Fibroblast of the aortic adventitia (primary cell): ENCODE measurements at places on chromosomes 3 and 15. TPM values are rescaled to one million over a fixed set of nuclear protein-coding genes. Genes with fewer than 3 reads are reported as not detected.

- DNase-seq: peak; percentile 76
Measured at GRCh38 chr3:23888617-23889228, 28.1 kb downstream of the NKIRAS1 start.

DNA sequence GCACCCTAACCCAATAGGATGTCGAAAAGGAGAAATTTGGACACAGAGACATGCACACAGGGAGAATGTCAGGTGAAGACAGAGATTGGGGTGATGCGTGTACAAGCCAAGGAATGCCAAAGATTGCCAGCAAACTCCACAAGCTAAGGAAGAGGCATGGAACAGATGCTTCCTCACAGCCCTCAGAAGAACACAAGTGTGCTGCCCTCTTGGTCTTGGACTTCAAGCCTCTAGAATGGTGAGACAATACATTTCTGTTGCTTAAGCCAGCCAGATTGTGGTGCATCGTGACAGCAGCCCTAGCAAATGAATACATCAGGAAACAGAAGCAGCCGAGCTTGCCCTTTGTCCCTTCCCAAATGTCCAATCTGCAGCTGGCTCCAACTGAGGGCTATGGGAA lies 23.7 kb upstream of the ARL8B start:
- no peak for DNase-seq

TPRG1 gene
- total RNA-seq: 0.45 and 8.6 TPM in 2 replicates

SATB1 gene
- total RNA-seq: 23.3 and 62.5 TPM in 2 replicates

DNA sequence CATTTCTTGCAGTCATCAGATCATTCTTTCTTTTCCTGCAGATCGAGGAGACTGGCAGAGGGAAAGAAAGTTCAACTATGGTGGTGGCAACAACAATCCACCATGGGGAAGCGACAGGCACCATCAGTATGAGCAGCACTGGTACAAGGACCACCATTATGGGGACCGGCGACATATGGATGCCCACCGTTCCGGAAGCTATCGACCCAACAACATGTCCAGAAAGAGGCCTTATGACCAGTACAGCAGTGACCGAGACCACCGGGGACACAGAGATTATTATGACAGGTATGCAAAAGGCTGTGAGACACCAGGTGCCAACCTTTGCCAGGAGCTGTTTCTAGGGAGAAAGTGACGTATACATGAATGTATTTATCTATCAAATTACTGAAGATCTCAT lies 69.0 kb downstream of the RGMA start:
- DNase-seq: no peak

- peak; percentile 51 for DNase-seq
Measured at GRCh38 chr3:146307456-146307725, 56.5 kb upstream of the PLSCR4 start.

CXCR6 gene
- not detected in 2 replicates for total RNA-seq

DNA sequence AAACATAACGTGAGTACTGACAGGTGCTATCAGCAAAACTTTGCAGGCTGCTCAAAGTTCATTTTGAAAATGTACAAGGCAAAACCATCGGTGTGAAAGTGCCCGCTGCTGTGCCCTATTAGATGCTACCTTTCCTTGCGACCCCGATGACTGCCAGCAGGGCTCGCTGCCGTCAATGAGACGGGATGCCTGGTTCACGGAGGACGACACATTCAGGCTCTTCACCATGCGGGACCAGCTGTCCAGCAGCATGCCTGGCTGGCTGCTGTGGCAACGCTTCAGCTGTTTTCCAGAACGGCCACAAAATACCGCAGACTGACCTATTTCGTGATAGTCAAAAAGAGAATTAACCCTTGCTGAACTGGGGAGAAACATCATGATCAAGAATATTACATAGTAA lies 92.7 kb upstream of the OCA2 start:
- DNase-seq: peak; percentile 25

ALDH1A2 gene
- total RNA-seq: 0.08 and 2.1 TPM in 2 replicates

DNA sequence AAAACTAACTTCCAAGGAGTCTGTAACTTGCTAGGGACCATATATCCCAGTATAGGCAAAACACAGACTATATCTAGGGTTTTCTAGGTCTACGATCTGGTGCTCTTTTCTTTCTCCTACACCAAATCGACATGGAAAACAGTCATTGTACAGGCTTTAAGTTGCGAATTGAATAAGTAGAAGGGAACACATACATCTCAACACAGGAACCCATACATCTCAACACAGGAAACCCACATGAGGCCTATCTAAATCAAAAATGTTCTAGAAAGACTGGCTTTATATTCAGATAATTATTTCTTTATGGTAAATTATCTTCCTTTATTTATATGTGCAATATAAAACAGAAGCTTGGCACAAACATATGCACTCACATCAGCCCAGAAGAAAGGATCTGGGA lies 126.6 kb downstream of the ADAM10 start:
- no peak for DNase-seq

DNA sequence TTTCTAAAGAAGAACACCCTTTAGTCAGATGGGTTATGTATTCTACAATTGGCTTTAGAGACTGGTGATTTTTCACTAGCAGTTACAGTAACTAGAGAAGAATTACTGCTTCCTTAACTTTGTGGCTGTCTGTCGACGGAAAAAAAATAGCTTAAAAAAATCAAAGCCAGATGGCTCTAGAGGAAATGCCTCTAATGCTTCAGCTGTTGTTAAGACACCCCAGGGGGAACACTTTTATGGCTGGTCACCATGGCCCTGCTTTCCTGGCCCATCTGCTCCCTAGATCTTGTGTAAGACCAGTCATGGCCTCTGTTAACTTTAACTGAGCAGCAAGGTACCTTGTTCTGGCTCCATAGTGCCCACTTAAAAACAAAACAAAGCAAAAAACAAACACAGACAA lies 198.6 kb upstream of the PLSCR5 start:
- DNase-seq: peak; percentile 94

GOLGA8M gene
- 1.2 TPM in 1 of 2 replicates, not detected in the other for total RNA-seq

RBM6 gene
- 48.5 and 82.5 TPM in 2 replicates for total RNA-seq

SPTSSB gene
- total RNA-seq: 0.45 TPM in 1 of 2 replicates, not detected in the other

GRCh38 chr3:127889461-127889863 lies 25.6 kb upstream of the KBTBD12 start:
- DNase-seq: peak; percentile 78

DNA sequence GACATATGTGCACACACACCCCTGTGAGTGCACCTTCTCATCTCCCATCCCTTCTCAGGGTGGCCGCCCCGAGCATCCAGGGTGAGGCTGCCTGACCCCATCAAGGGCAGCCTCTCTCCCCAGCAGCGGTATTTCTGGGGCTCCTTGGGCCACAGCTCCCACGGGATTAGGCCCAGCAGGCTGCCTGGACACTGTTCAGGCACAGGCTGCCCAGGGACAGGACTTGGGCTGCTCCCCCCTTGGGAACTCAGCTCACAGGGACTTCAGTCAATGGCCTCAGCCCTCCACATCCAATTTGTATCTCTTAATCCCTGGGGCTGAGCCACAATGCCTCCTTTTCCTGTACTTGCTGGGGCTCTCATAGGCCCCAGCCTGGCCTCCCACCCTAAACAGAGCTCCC lies 35.0 kb downstream of the RHCG start:
- no peak for DNase-seq

GRCh38 chr3:71258116-71258515 lies 325.4 kb downstream of the FOXP1 start:
- DNase-seq: peak; percentile 89
